ENCODE measurements at places on chromosomes 2 and 18.
A peak's percentile ranks its signal among the peaks of the same experiment; 100 is the strongest.

GRCh38 chr2:165835363-165835762, 41.3 kb upstream of the GALNT3 start:
- DNase-seq, result no peak

- DNase-seq, result no peak
Observed at GRCh38 chr18:3016585-3017297, 3.8 kb upstream of the LPIN2 start.

- DNase-seq, result no peak
Observed at GRCh38 chr18:63356272-63356896, 10.6 kb downstream of the KDSR start.

GRCh38 chr2:105570757-105571156, 171.9 kb upstream of the FHL2 start:
- no peak for DNase-seq

- DNase-seq, result peak; percentile 59
Observed at GRCh38 chr2:36438449-36438977, 82.9 kb downstream of the CRIM1 start.

DNA sequence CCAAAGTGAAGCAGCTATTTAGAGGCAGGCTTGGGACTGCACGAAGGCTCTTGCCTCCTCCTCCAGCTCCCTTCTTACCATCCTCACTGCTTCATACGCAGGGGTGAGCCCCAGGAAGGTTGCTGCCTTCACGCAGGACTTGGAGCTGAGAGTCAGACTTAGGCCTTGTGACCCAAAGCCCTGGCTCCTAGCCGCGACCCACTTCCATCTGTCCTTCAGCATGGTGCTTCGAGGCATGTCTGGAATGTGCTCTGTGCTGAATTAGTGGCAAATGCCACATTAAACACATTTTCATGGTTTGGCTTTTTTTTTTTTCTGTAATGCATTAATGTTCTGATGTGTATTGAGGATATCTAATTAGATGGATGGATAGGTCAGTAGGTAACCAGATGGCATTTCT, 37.5 kb downstream of the ITGB1BP1 start:
- no peak for DNase-seq

GRCh38 chr2:209661286-209661894, 110.2 kb upstream of the UNC80 start:
- DNase-seq, result no peak

DNA sequence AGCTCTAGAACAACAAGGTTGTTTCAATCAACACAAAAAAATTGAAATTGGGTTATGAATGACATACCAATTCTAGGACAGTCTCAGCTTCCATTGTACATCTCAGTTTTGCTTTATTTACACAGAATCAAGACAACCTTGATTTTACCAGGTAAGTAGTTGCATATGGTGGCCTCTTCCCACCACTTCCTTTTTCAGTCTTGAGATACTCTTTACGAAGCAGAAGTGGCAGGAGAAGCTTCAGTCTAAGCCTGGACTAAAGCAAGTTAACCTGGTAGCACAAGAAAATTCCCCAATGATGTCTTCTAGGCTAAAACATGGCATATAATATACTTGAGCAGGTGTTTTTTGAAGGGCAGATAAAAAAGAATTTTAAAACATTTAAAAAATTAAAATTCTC, 10.7 kb upstream of the FAM136A start:
- no peak for DNase-seq

- no peak for DNase-seq
Observed at GRCh38 chr2:6139142-6139541, 447.0 kb downstream of the SOX11 start.

DNA sequence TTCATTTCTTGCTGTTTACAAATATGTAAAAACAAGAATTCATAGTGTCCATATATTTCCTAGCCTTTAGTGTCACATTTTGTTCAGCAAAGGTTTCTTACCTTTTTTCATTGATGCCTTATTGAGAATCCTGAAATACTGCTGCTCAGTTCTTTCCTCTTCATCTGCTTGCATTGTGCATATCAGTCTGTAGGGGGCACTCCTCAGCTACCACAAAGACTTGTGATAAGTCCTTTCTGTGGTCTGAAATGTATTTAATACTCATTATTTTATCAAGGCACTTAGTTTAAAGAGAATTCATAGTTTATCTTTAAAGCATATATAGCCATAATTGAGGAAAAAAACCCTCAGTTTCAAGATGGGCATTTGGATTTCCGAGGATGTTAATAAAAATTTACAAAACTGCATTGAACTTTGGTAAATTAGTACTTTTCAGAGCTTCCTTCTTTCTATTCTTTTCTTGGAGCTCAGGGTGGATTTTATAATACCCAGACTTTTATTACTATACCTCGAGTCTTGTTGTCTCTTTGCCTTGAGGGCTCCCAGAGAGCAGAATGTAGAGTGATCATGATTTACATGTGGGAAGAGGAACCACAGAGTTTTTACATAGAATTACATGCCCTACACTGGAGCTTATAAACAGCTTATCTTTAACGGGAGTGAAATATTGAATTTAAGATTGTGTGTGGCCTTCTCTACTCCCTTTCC, 570.1 kb downstream of the PLCL1 start:
- DNase-seq, result peak; percentile 36

GRCh38 chr2:24558781-24559472, 67.9 kb downstream of the NCOA1 start:
- DNase-seq, result no peak

GRCh38 chr2:78145997-78146722, 624.0 kb upstream of the LRRTM4 start:
- DNase-seq, result no peak

DNA sequence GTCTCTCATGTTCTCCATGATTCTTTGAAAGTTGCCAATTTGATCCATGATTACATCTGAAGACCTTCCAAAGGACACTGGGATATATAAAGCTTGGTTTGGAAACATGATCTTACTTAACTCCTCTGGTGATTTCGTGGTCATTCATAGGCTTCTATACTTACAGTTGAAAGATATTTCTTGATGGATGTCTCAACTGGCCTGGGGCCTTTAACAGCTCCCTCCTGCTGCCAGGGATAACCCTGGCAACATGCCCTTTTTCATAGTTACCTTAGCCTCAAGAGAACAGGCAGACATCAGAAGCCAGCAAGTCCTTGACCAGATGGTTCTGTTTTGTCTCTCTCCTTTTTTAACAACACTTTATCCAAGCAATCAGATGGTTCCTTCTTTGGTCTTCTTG, 23.5 kb upstream of the MFF start:
- no peak for DNase-seq

DNA sequence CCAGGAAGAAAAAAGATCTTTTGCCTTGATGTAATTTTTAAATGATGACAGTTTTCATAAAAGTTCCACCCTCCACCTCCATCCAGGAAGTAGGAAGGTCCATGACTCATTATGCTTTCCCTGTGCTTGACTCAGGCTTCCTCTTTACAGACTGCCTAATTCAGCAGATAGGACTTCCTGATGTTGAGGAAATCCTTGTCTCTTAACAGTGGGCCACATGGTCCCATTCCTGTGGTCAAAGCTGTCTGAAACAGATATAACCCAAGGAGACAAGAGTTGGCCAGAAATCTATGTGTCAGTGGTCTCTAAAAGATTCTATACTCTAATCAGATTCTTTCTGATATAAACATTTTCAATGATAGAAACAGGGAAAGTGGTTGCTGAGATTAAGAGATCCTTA, 119.1 kb downstream of the BAZ2B start:
- peak; percentile 81 for DNase-seq

DNA sequence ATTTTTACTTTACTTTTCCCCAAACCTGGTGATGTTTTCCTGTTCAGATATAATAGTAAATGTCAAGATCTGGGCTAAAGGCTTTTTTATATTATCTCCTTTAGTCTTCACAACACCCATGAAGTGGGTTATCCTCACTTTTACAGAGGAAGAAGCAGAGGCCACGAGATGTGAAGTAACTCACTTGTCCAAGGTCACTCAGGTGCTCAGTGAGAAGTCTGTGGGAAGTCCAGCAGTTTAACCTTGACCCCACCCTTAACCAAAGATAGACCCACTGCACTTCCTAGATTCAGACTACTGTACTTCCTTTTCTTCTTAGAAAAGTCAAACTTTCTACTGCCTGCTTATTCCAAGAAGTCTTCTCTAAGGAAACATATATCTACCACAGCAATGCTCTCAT, 56.3 kb upstream of the STAT1 start:
- no peak for DNase-seq

DNA sequence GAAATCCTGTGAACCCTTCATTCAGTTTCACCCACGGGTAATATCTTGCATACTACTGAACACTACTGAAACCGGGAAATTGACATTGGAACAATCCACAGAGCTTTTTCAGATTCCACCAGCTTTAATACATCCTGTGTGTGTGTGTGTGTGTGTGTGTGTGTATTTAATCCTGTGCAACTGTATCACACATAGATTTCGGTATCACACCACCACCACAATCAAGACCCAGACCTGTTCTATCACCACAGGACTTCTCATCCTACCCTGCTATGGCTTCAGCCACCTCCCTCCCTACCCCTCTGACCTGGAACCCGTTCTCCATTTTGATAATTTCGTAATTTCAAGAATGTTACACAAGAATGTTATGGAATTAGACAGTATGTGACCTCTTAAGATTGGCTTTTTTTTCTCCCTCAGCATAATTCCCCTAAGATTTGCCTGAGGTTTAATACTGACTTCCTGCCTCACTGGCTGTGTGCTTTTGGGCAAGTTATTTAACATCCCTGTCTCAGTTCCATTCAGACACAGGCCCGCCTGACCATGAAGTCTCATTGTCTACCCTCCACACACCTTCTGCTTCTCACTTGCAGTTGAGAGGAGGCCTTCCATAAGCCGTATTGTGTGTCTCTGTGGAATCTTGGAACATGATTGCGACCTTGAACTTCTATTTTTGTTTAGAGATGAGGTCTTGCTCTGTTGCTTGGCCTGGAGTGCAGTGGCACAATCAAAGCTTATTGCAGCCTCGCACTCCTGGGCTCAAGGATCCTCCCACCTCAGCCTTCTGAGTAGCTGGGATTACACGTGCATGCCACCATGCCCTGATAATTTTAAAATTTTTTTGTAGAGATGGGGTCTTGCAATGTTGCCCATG, 14.4 kb upstream of the TMEM131 start:
- peak; percentile 15 for DNase-seq

- DNase-seq, result no peak
Observed at GRCh38 chr2:182646763-182647498, 69.1 kb upstream of the DNAJC10 start.

GRCh38 chr2:47767880-47768609, 14.9 kb upstream of the MSH6 start:
- no peak for DNase-seq

GRCh38 chr18:66630831-66631230, 26.9 kb upstream of the CDH19 start:
- no peak for DNase-seq
